T-helper 17 cell (primary cell): ENCODE measurements at places on chromosomes 3 and 15. TPM values are rescaled to one million over a fixed set of nuclear protein-coding genes. Genes with fewer than 3 reads are reported as not detected.

The HYKK gene
- total RNA-seq: 2.0 TPM

The KLHL40 gene
- not detected for total RNA-seq

The PRSS50 gene
- total RNA-seq: not detected

The ZNF619 gene
- total RNA-seq: 8.4 TPM

GRCh38 chr3:41653571-41654239 lies 308.2 kb downstream of the ULK4 start:
- peaks cover 2% of the 10 kb centered on the region for H3K36me3 ChIP-seq
- DNase-seq: no peak
- no peak overlapping the region for H3K4me3 ChIP-seq
- H3K27me3 ChIP-seq: no peaks in the 10 kb centered on the region

GRCh38 chr3:169813278-169813677 lies 574 bp upstream of the LRRC34 start:
- DNase-seq: no peak
- peak overlapping the region; percentile 94 for H3K4me3 ChIP-seq
- peak overlapping the region; percentile 75 for H3K27ac ChIP-seq
- H3K4me1 ChIP-seq: peaks cover 22% of the 10 kb centered on the region

DNA sequence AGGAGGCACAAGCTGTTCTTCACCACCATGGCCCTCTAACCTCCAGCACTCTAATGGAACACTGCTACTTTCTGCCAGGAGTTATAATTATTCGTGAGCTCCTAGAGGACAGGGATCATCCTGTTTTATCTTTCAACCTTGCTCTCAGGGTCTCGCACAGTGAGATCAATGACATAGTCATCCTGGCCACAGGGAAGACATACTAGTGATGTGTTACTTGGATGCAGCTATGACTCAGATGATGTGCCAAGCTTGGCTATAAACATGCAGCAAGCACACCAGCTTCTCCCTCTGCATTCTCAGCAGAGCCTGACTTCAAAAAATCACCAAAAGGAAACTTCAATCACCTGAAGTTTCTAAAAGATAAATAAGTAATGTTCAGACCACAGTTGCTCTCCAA lies 203.8 kb upstream of the HES1 start:
- no peaks in the 10 kb centered on the region for H3K36me3 ChIP-seq
- no peak overlapping the region for H3K4me3 ChIP-seq

The EID1 gene
- 67.6 TPM for total RNA-seq
